ENCODE measurements at places on chromosomes 2 and 18.
A peak's percentile ranks its signal among the peaks of the same experiment; 100 is the strongest.

DNA sequence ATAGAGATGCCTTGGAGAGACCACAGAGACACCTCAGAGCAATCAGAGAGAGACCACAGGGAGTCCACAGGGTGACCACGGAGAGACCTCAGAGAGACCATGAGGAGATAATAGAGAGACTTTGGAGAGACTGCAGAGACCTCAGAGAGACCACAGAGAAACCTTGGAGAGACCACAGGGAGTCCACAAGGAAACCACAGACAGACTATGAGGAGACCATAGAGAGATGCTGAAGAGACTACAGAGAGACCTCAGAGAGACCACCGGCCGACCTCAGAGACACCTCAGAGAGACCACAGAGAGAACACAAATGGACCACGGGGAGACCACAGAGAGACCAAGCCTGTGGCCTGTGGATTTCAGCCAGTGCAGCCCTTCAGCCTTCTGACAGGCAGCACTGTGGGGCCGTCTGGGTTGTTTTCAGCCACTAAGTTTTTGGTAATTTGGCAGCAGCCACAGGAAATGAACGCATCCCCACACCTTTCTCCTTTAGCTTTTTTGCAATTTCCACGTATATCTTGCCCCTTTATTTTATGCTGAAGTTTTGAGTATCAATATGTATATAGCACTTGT, 11.4 kb upstream of the TMEM18 start:
- no peak for DNase-seq

GRCh38 chr2:88016960-88017779, 823 bp upstream of the RNU2-63P start:
- peak; percentile 11 for DNase-seq

- DNase-seq, result no peak
Observed at GRCh38 chr18:35393716-35394115, 16.6 kb upstream of the ZNF396 start.

- DNase-seq, result no peak
Observed at GRCh38 chr2:204472375-204472774, 72.9 kb upstream of the PARD3B start.

- DNase-seq, result no peak
Observed at GRCh38 chr18:29711932-29712331, 1330.6 kb downstream of the DSC3 start.

DNA sequence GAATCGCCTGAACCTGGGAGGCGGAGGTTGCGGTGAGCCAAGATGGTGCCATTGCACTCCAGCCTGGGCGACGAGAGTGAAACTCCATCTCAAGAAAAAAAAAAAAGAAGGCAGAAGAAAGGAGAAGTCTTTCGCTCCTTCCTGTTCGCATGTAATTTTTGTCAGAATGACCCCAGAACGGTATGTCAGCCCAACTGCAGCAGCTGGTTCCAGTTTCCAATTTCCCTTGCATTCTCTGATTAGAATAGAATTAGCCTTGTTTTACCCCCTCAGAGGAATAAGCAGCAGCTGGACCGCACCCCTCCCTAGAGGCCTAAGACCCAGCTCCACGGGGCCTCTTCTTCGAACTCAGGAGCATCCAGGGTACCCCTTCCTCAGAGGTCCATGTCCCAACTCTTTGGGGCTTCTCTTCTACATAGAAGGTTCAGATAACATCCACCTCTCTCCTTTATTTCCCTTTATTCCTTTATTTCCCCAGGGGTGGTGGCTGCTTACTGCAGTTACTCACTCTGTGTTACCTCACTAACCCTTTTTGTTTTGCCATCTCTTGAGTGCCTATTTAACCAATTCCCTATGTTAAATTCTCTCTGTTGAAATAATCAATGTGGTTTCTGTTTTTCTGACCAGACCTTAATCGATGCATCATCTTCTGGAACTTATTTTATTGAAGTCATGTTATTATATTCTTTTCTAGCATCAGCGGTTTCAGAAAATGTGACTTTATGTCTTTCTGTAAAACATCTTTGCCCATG, 7.2 kb upstream of the PUM2 start:
- DNase-seq, result no peak

- no peak for DNase-seq
Observed at GRCh38 chr2:224308272-224308911, 93.5 kb downstream of the FAM124B start.

DNA sequence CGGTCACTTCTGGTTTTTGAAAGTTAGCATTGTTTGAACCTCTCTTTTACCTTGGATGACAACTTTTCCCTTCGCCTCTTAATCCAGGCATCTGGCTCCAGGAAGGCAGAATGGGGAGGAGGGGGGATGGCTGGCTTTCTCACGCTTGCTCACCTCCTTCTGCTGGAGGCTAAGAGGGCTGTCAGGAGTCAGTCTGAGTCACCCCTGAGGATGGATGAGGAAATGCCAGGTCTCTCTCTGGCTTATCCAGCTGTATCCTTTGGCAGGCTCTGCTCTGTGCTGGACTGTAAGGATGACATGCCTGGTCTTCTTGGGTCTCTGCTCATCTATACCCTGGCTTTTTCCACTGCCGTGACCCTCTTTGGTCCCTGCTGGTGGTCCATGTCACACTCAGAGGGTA, 142.9 kb upstream of the GYPC start:
- DNase-seq, result no peak

DNA sequence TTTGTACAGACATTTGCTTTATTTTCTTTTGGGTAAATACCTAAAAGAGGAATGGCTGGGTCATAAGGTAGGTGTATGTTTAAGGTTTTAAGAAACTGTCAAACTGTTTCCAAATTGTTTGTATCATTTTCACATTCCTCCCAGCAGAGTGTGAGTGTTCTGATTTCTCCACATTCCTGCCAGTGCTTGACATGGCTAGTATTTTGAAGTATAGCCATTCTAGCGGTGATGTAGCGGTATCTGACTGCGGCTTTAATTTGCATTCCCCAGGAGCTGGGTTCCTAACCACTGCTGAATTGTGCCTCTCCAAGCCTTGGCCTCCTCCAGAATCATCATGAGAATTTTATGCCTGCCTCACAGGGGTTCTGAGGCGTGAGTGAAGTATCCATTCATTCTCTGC, 61.8 kb upstream of the ARL4C start:
- no peak for DNase-seq

GRCh38 chr2:47654790-47655562, 128.0 kb upstream of the MSH6 start:
- no peak for DNase-seq

DNA sequence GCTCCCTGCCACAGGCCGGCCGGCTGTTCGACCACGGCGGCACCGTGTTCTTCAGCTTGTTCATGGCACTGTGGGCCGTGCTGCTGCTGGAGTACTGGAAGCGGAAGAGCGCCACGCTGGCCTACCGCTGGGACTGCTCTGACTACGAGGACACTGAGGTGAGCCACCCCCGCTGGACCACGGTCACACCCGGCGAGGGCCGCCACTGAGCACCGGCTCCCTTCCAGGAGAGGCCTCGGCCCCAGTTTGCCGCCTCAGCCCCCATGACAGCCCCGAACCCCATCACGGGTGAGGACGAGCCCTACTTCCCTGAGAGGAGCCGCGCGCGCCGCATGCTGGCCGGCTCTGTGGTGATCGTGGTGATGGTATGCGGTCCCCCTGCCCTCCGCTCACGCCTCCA, 20.8 kb downstream of the ANO7 start:
- no peak for DNase-seq

DNA sequence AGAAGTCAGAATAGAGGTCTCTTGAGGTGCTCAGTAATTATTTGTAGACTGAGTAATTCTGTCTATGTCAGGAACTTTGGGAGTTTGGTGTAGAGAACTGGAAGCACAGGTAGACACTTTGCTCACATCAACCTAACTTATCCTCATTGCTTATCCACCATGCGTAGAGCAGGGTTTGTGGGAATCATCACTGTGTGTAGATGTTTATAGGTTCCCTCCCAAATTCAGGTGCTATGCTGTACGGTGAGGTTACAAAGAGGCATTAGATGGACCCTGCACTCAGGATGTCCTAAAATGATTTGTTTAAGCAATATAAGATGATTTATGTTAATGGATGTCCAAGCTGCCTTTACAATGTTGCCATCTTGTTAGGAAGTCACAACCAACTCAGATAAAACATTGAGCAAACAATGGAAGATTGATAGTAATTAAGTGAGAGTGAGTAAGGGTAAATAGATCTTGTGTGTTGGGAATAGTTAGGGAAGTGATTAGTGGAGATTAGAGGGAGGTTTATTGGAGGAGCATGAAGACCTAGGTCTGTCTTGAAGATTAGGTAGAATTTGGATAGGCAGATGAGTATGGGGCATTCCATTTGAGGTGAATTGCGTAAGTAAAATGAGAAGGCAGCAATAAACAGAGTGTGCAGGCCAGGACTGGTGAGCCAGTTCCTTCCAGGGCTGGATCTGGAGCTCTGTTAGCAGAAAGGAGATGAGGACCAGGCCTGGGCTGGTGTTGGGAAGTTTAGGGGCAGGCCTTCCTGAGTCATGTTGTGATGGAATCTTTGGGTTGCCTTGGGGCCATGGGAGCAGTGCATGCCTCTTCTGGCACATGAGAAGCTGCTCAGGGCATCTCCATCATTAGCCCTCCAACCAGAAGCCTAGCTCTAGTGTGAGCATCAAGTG, 12.1 kb downstream of the EPAS1 start:
- DNase-seq, result no peak

DNA sequence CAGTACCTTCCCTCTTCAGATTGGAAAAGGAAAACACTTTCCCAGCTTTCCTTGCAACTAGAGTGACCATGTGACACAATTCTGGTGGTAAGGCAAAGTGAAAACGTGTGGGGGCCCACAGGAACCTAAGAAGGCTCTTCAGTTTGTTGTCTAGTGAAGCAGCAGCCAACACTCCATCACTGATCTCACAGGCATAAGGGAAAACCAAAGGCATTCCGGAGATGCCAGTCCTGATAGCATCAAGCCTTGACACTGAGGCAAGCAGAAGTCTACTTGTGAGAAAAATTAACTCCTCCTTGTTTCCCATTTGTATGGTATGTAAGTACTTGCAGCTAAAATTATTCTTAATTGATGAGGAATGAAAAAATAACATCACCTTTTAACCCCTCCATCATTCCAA, 88.3 kb downstream of the ETAA1 start:
- no peak for DNase-seq

- DNase-seq, result peak; percentile 58
Observed at GRCh38 chr2:65129286-65129825, 550 bp downstream of the RAB1A start.

GRCh38 chr18:42743373-42744138, 371.9 kb downstream of the RIT2 start:
- DNase-seq, result no peak

- DNase-seq, result peak; percentile 61
Observed at GRCh38 chr18:77062518-77063003, 70.0 kb downstream of the MBP start.

DNA sequence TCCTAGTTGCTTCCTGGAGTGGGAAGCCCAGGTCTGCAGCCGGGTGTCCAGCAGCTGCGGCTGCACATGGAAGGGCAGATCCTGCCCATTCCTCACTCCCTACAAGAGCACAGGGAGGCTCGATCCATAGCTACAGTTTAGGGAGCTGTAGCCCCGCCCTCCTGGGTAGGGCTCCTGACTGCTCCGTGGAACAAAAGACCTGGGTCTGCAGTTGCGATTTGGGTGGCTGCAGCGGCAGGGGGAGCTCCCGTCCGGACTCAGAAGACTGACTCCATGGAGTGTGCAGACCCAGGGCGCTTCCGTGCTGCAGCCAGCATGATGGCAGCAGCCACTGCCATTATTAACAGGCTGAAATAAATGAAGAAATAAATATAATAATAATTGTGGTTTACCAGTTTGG, 157.3 kb downstream of the CTNNA2 start:
- DNase-seq, result no peak

DNA sequence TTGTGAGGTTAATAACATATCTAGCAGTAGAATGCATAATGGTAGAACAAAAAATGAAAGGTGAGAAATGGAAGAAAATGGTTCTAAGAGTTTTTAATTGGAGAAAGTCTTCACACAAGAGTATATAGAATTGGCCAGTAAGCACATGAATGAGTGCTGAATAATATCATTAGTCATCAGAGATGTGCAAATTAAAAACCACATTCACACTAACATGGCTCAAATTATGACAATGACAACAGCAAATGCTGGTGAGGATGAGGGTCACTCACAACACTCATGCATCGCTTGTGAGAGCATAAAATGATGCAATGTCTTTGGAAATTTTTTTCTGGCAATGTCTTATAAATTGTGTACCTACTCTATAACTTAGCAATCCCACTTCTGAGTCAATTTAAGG, 1355.4 kb upstream of the ACVR2A start:
- no peak for DNase-seq

DNA sequence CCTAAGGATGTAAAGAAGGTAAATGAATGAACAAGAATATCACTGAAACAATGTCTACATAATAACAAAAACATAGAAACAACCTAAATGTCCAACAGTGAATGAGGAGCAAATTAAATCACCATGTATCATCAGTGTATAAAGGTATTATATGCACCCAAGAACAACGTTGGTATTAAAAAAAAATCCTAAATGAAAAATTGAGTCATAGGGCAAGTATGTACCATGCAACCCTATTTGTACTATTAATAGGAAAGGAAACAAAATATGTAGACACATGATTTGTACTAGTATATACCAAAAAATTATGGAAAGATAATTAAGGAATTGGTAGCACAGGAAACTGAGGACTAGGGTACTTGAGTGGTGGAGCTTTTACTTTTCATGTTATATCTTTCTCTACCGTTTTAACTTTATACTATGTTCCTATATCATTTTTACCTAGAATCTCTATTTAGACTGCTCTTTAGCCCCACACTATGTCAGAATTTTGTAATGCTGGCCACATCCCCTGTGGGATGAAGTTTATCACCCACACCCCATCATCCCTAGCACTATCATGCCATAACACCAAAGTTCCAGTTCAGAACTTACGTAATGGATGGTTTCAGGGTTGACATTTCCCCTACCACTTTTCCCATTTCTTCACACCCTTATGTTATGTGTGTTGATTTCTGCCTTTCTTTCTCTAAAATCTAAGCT, 25.6 kb downstream of the IKZF2 start:
- DNase-seq, result peak; percentile 57

DNA sequence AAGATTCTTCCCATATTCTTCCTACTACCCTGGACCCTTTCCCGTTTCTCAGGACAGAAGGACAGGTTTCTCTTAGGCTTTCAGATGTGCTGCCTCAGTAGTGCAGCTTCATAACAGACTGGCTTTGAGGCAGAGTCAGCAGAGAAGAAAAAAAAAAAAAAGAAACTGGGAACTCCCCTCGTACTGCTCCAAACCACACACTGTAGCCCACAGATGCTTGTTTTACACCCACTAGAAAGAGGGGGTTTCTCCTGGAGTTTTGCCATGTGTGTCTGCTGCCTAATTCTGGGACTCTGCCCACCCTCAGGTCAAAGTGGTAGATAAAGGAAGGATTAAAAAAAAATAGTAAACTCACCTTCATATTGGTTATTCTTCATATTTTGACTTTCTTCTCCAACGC, 95.9 kb downstream of the NCOA1 start:
- no peak for DNase-seq

GRCh38 chr2:157414050-157414449, 29.8 kb downstream of the CYTIP start:
- DNase-seq, result no peak

DNA sequence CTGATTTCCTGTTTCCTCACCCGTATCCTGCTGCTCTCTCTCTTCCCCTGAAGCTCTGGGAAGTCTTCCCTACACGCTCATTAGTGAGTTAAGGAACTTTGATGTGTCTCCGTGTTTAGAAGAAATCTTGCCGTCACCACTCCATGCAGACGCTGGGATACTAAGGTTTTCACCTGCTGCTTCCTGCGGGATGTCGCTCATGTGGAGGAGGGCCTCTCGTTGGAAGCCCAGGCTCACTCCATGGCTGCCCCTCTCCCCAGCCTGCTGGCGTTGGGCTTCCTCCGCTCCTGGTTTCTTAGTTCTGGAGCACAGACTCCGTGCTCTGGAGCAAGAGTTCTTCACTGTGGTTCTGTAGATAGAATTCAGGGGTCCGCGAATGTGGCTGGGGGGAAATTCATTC, 326.3 kb downstream of the GBX2 start:
- no peak for DNase-seq
